ENCODE measurements at places on chromosomes 3 and 15.

GRCh38 chr3:120475722-120476377 lies 25.1 kb upstream of the FSTL1 start:
- DNase-seq, result no peak

GRCh38 chr3:126542340-126543241 lies 16.1 kb downstream of the C3orf22 start:
- DNase-seq, result no peak

GRCh38 chr3:194135806-194136518 lies at the start of gene HES1:
HES1 (plus strand) TSS chr3:194136148; CDS start chr3:194136381, 233 bp downstream.
- DNase-seq, result peak; percentile 98

DNA sequence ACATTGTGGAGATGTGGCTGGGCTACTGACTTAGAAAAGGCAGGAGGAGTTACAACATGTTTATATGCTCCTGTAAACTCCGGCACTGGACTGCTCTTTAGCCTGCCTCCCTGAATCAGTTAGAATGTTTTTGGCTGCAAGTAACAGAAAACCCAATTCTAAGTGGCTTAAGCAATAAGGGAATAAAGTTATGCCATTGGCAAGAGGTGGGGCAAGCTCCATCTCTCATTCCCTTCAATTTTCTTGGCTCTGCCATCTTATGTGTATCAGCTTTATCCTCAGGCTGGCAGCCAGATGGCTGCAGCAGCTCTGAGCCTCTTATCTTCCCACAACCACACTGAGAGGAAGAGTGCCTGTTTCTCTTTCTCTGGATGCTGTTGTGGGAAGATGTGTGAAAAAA lies 22.4 kb upstream of the MEIS2 start:
- DNase-seq, result no peak

DNA sequence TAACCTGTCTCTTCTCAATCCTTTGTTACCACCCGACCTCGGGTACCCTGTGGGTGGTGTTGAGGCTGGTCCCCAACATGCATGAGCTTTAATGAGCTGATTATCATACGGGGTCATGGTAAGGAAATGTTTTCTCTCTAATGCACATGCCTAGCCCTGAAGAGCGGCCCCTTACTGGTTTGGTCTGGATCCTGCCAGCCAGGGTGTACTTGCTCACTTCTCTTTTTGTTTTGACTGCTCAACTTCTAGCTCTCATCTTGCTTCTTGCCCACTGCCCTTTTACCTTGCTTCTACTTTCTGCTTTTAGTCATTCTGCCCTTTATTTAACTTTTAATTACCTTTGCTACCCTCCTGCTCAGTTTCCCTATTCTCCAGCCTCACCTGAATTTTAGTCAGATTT lies 44.3 kb upstream of the ACAD9 start:
- DNase-seq, result no peak

GRCh38 chr15:96002890-96003859 lies 327.3 kb upstream of the NR2F2 start:
- DNase-seq, result no peak

- DNase-seq, result no peak
These were observed 4.0 kb downstream of the ATP10A start for GRCh38 chr15:25858952-25859760.

GRCh38 chr15:73732930-73733329 lies 20.2 kb downstream of the INSYN1 start:
- DNase-seq, result no peak

DNA sequence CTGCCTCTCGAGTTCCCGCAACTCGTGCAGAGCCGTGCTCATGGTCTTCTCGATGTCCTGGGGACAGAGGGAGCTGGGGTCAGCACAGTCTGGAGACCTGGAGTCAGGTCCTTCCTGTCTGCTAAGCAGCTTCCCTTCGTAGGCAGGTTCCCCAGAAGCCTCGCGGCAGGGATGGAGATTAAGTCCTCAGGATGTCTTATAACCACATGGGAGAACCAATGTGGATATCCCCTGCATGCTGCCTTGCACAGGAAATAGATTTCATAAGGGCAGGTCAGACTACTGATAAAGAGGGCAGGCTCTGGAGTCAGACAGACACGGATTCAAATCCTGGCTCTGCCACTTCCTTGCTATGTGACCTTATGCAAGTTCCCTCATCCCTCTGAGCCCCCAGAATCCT lies 22.6 kb upstream of the RAD18 start:
- DNase-seq, result no peak

- no peak for DNase-seq
These were observed 182.6 kb downstream of the TP63 start for GRCh38 chr3:189813647-189814240.

GRCh38 chr3:47024932-47025331 lies 45.5 kb downstream of the NBEAL2 start:
- DNase-seq, result no peak

DNA sequence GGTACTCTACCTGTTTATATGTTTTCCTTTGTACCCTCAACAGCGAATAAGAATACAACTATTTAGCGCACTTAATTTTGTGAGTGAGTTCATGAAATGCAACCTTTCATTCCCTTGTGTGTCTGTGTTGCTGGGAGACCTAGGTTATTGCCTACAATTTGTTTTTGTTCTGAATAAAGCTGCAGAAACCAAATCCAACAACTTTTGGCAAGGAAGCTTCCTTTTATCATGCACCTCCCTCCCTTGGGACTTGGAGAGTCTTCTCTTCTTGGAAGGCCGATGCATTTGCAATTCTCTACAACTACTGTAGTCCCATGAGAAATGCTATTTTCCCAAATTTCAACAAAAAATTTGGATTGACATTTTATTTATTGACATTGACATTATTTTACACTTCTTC lies 1002.4 kb upstream of the CADM2 start:
- no peak for DNase-seq

- DNase-seq, result peak; percentile 71
These were observed 129.2 kb upstream of the BFSP2 start for GRCh38 chr3:133270631-133271030.

GRCh38 chr15:47434596-47434995 lies 282.7 kb upstream of the SEMA6D start:
- peak; percentile 76 for DNase-seq

DNA sequence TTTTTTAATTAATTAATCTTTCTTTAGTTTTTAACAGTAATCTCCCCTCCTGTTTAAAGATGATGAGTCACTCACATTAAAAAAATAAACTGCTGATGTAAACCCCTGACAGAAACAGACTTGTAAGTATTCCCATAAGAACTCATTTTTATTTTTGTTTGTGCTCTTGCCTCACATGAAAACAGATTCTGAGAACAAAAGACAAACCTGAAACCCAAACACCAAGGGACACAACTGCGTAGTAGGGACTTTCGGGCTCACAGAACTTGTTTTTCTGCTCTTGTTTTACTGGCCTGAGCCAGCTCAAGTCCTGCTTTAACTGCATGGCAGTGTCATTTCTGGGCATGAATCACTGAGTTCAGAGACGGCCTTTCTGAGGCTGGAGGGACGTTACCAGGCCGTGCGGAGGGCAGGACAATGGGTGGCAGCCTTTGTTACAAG lies 600.8 kb downstream of the FOXP1 start:
- DNase-seq, result peak; percentile 25

DNA sequence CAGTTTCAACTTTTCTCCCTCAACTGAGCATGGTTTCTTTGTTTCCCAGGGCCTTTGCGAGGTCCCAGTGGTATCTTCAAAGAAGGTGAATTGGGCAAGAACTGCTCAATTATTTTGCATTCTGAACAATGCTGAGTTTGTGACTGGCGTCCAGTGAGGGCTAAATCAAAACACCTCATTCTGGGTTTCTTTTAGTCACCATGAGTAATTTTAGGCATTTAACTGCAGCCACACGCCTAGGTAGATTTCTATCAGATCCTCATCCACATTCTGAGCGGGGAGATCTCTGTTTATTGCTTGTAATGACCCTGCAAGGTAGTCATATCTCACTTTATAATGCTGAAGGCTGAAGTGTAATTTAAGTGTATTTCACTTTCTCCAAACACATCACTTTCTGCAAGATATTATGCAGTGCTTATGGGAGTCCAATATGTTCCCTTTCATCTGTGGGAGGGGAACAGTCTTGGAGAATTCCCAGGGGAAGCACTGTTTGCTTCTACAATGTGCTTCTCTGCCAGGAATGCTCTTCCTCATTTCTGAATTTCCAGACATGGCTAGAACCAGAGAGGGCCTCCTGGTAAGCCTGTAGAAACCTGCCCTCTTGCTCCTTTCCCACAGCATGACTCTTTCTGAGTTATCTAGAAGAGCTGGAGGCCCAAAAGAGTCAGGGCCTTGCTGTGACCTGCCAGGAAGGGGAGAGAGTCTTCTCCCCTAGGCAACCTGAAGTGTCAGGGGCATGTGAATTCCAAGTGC lies 91.7 kb downstream of the FRMD4B start:
- no peak for DNase-seq

DNA sequence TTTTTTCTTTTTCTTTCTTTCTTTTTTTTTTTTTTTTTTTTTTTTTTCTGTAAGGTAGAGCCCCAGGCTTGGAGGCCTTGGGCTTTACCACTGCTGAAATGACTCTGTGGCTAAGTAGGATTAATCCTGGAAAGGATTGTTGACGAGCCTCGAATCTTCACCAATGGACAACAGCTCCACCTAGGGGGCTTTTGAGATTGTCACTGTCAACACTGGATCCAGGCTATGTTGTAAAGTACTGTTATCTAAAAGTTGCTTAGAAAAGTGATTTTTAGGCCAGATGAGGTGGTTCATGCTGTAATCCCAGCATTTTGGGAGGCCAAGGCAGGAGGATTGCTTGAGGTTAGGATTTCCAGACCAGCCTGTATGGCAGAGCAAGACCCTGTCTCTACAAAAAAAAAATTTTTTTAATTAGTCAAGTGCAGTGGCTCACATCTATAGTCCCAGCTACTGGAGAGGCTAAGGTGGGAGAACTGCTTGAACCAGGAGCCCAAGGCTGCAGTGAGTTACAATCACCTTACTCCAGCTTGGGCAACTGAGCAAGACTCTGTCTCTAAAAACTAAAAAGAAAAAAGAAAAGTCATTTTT lies 41.6 kb downstream of the KLHL18 start:
- peak; percentile 74 for DNase-seq

- DNase-seq, result no peak
These were observed 31.5 kb downstream of the UBE2E1 start for GRCh38 chr3:23837286-23837685.

GRCh38 chr15:34264076-34264475 lies 39.3 kb downstream of the EMC4 start:
- DNase-seq, result no peak

DNA sequence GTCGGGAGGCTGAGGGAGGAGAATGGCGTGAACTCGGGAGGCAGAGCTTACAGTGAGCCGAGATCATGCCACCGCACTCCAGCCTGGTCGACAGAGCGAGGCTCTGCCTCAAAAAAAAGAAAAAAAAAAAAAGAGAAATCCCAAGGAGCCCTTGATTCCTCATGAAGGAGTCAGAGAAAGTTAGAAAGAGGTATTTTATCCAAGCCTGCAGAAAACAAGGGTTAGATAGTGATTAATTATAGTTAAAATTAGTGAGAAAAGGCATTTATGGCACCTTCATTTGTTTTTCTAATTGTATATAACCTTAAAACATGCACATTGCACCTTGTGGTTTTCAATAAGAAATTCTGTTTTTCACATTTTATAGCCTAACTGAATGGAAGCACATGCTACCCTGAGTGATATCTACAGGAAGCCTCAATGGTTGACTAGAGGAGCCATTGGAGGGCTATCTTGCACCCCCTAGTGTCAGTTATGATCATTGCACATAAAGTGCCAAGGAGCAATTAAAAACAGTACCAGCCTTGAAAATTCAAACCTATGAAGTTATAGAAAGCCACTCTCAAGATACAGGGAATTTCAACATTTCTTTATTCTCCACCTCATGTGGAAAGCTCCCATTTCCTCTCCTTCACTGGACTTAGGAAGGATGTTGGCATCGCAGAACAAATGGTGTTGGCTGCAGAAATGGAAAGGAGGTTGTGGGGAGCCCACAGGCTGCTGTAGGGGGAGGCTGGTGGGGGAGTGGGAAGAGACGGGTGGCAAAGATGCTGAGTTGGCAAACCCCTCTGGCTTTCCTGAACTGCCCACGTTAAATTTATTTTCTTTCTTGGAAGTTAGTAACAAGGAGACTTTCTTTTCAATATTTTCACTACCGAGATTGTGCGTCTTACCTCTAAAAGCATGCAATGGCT lies 48.5 kb downstream of the ITGA11 start:
- peak; percentile 47 for DNase-seq

DNA sequence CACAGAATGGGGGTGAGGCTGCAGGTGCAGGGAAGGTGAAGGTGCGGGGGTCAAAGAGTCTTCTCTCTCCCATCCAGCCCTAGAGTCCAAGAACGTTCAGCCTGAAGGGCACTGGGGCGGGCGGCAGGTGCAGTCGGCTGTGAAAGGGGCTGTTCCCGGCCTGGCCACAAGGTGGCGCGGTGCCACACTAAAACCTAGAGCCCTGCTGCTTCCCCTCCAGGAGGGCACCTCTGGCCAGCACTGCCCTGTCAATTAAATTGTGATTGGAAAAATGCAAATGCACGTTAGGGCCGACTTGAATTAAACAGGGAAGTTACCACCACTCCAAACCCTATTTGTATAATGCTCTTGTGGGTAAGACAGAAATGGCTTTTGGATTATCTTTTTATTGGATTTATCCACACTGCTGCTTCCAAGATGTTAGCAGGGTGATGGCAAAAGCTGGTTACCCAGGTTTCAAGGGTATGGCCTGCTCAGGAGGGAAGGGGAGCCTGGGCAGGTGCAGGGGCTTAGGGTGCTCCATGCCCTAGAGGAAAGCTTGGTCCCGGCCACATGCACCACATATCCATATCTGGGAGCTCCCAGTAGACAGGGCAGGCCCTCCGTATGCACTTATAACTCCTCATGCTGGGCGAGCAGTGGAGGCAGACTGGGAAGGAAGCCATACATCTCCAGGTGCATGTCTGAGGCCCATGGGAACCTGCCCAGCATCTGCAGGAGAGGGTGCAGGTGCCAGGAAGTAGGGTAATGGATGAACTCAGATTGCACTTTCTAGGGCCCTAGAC lies 119.8 kb downstream of the ADCY5 start:
- peak; percentile 67 for DNase-seq

DNA sequence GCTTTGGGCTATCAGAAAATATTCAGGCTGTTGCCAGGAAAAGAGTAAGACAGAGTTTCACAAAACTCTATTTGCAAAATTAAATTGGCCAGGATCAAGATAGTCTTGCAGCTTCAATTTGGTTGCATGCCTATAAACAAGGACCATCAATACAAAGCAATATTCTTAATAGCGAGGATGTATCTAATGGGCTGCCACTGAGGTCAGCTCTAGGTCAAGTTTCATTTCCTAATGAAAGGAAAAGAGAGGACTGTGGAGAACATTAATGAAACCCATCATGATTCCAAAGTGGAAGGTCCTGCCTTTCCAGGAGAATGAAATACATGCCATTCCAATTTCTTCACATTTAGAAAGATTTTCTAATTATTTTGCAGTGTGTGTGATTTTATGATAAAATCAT lies 273.5 kb downstream of the AGBL1 start:
- DNase-seq, result no peak

- DNase-seq, result no peak
These were observed 167.4 kb downstream of the STAG1 start for GRCh38 chr3:136584728-136585127.

- no peak for DNase-seq
These were observed 420.4 kb downstream of the PDCD6IP start for GRCh38 chr3:34218706-34219385.

DNA sequence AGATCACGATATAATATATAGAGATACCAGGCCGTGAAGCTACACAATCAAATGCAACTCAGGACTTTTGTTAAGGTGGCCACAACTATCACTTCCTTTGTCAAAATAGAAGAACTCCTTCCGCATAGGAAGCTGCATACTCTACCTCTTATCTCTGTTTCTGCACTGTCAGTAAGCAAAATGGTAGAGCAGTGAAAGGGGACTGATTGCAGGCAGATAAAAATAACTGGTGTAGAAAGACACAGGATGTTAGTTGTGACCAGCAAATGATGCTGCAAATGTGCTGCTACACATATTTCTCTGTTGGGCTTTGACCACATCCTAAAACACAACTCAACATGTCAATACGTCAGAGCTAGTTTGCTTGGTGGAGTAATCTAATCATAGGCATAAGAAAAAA lies 16.3 kb upstream of the TRAT1 start:
- peak; percentile 2 for DNase-seq
